Hematopoietic multipotent progenitor cell treated with erythropoietin and hydrocortisone succinate and interleukin-3 and kit ligand, for 17 days (in vitro differentiated cells): ENCODE measurements at places on chromosomes 6 and 20.

- no peak for DNase-seq
Observed at GRCh38 chr20:23085436-23086055, 578 bp downstream of the CD93 start.

- no peak for DNase-seq
Observed at GRCh38 chr6:14337152-14337551, 219.6 kb downstream of the CD83 start.

GRCh38 chr20:32626407-32626806, 41.3 kb upstream of the NOL4L start:
- DNase-seq: no peak

DNA sequence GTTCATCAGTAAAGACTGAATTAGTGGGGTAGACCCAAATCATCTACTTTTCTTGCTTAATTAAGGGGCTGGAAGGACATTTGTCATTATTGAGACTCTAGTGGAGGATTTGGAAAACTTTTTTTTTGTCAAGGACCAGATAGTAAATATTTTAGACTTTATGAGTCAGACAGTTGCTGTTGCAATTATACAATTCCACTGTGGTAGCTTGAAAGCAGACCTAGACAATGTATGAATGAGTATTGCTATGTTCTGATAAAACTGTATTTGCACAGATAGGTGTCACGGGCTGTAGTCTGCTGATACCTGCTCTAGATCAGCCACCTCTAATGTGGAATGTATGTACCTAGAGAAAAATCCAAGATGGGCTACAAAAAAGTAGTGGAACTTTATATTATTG, 175.0 kb downstream of the CARMIL1 start:
- no peak for DNase-seq

DNA sequence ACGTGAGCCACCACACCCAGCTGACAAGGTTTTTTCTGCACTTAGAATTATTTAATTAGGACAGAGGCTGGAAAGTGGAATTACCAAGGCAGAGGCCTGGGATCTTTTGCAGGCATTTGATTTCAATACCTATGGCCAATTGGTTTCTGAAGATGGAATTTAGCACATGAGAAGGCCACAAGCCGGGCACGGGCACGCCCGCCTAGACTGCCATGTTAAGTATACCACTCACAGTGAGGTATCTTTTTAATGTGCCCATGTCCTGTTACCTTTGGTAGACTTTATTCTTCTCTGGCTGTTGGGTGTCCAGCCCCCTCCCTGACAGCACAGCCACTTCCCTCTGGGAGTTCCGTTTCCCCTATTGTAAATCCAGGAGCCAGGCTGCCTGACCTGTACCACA, 18.0 kb upstream of the TAF8 start:
- DNase-seq: no peak

- no peak for DNase-seq
Observed at GRCh38 chr20:39338469-39339376, 376.6 kb downstream of the DHX35 start.

GRCh38 chr20:32920530-32921298, 62.0 kb downstream of the EFCAB8 start:
- no peak for DNase-seq
